ENCODE measurements at places on chromosomes 3 and 15.

- DNase-seq, result peak; percentile 44
Observed at GRCh38 chr15:91186904-91187656, 87.0 kb downstream of the SV2B start.

- no peak for DNase-seq
Observed at GRCh38 chr3:43231276-43232000, 54.9 kb upstream of the SNRK start.

GRCh38 chr3:147758771-147759170 is 349.6 kb downstream of the ZIC1 start:
- DNase-seq, result no peak

GRCh38 chr3:17340693-17341092 is 401.7 kb downstream of the TBC1D5 start:
- DNase-seq, result no peak

DNA sequence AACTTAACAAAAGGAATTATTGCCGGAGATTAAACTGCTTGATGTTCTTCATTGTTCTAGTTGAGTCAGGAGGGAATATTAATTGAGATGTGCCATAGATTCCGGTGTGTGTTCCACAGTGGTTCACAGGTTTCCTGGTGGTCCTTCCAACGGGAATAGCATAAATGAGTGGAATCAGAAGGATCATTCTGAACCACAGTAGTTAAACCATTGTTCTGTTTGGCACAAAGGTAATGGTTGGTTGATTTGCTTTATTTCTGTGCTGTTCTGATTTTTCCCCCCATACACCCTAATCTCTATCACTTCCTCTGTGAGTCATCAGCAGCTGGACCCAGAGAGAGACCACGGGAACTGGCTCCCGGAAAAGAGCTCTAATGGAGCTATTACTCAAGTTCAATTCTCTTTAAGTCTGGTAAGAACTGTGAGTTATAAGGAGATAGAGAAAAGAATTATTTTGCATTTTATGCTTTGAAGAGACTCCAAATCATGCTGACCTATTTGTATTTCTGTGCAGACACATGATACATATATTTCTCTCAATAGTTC is 627.2 kb downstream of the ZIC1 start:
- DNase-seq, result peak; percentile 10

- DNase-seq, result no peak
Observed at GRCh38 chr3:117104381-117104780, 394.8 kb downstream of the TUSC7 start.

- peak; percentile 38 for DNase-seq
Observed at GRCh38 chr15:44710236-44711095, 657 bp downstream of the PATL2 start.
